ENCODE measurements at places on chromosomes 4 and X. TPM values are rescaled to one million over a fixed set of nuclear protein-coding genes. Genes with fewer than 3 reads are reported as not detected.
A peak's percentile ranks its signal among the peaks of the same experiment; 100 is the strongest.

DNA sequence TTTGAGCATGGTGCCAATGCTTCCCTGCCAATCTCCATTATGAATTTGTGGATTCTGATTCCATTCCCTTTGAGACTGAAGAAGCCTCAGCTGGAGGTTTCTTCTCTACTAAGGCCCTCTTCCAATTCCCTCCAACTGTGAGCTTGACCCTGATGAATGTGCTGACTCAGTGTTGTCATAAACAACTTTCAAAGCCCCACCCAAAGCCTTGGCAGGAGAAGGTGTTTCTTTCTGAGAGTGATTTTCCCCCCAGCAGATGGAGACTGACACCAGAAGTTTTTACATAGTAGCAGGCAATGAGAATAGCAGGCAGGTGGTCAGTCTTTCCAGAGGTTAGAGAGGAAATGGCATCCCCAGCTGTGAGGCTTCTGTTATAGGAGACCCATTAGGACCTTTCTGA is 53.1 kb downstream of the OCRL start:
- peak; percentile 70 for DNase-seq

GRCh38 chr4:54074381-54074780 is 10.0 kb upstream of the CHIC2 start:
- DNase-seq: no peak

DNA sequence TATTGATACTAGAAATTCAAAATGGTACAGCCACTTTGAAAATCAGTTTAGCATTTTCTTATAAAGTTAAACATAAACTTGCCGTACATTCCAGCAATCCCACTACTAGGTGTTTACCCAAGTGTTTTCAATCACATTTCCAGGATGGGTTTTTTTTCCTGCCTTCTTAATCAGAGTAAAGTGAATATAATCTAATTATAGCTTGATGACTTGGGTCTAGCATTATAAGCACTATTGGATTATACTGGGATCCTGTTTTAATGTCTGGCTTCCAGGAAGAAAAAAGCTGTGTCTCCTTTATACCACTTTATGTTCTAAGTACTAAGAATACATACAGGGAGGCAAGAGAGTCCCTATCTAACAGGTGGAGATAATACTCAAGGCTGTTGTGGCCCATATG is 103.3 kb upstream of the KLHL13 start:
- DNase-seq: no peak

- DNase-seq: no peak
Measured at GRCh38 chrX:71321731-71322130, 20.2 kb downstream of the ITGB1BP2 start.

The DSPP gene
- not detected for total RNA-seq

The SLIT2 gene
- 12.6 TPM for total RNA-seq

The FGB gene
- total RNA-seq: not detected
